ENCODE measurements at places on chromosomes 7 and 10.

- no peak for DNase-seq
These were observed 86.2 kb downstream of the CREM start for GRCh38 chr10:35212856-35213255.

DNA sequence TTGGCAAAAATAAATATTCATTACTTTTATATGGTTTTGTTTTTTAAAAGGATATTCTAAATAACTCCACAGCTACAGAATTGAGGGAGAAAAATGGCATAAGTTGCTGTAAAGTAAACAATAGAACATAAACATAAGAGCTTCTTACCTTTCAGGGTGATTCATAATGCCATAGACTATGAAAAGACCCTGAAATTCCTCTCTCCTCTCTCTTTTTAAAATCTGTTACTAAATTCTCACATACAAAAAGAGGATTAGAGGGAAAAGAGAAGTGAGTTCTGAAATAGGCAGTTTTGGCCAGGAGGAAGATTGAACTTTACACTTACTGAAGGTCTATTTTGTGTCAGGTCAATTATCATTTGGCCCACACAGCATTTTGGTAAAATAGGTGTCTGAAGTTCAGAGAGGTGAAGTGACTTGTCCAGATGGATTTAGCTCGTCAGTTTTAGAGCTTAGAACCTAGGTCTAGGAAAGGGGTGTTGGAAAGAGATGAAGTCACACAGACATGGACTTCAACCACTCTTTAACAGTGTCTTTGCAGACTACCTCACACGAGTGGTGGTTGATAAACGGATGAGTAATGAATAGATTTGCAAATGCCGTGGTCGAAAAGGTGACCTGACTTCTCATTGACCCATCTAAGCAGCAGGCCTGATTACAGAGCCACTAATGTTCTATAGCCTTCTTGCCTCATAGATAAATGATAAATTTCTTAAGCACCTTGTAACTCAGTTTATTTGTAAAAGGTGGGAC is 190.6 kb upstream of the CCDC6 start:
- DNase-seq: no peak

GRCh38 chr10:29857843-29858701 is 201.3 kb downstream of the JCAD start:
- no peak for DNase-seq

- no peak for DNase-seq
These were observed 899.3 kb downstream of the SORCS3 start for GRCh38 chr10:105540381-105540780.

DNA sequence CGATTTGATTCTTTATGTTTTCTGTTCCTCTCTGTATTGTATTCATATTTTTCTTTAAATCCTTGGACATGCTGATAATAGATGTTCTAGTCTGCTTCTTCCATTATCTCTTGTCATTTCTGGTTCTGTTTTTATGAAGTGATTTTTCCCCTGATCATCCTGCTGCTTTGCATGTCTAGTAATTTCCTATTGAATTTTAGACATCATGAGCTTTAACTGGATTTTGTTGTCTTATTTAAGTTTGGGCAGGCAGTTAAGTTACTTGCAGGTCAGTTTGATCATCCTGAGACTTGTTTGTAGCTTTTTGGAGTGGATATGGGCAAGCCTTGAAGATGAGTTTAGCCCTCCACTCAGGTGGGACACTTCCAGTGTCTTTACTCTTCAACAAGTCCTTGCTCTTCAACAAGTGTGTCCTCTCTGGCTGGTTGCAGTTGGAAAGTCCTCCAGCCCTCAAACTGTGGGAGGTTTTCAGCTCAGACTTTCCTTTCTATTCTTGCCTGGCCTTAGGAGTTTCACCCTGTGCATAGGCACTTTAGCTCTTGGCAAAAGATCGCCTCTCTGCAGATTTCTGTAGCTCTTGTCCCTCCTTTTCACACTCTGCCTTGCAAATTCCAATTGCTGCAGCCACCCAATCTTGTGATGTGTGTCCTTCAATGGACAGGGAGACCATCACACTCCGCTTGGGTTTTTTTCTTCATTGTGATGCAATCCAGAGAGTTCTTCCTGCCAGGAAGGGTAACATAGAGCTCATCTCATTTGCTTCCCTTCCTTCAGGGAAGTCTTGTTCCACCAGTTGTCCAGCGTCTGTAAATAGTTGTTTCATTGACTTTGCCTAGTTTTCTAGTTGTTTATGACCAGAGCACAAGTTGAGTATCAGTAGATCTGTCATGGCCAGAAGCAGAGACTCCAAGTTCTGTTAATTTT is 197.2 kb upstream of the SH2B2 start:
- no peak for DNase-seq

- DNase-seq: no peak
These were observed 16.2 kb downstream of the PLEKHA1 start for GRCh38 chr10:122390679-122391078.

- DNase-seq: no peak
These were observed 17.3 kb upstream of the ADARB2 start for GRCh38 chr10:1754506-1755153.

DNA sequence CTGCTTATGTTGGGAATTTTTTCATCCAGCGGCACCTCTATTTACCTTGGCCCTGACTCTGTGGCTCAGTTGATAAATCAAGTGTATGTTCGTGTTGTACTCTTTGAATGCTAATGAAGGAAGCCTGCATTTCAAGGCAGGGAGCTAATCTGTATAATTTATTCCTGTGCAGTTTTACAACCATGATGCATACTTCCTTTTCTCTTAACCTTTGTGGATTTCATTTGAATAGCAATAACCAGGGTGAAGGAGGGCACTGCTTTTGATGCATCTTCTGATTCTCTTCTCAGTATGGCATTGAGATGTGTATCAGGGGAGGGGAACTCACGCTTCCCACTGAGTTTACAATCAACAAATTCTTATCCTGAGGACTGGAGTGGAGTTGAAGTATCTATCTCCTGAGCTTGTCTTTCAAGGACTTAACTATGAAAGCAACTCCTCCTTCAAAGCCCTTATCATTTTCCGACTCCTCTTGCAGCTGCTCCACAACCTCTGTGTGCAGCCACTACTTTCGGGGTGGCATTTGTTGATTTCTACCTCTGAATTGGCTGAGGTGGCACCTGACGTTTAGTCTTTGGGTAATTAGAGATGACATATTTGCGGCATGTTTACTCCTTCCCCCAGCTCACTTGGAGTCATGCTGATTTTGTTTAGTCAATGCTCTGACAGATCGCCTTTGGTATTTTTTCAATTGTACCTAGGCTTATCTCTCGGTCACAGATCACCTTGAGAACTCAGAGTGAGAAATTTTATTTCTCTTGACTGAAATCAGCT is 275.2 kb downstream of the PHTF2 start:
- no peak for DNase-seq

DNA sequence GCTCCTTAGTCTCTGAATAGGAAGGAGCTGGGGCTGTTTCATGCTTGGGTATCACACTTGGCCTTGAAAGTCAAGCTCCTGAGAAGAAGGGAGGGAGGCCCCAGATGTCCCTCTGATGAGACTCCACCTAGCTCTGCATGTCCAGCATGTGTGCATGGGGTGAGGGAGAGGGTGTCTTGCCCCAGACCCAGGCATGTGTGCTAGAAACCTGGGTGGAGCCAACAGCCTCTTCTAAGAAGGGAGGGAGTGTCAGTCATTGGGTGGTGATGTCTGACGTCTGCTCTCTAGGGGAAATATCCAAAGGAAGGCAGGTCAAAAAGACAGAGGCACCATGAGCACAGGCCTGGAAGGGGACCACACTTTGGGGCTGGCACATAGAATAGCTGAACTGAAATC is 159.0 kb downstream of the CDH23 start:
- DNase-seq: no peak

DNA sequence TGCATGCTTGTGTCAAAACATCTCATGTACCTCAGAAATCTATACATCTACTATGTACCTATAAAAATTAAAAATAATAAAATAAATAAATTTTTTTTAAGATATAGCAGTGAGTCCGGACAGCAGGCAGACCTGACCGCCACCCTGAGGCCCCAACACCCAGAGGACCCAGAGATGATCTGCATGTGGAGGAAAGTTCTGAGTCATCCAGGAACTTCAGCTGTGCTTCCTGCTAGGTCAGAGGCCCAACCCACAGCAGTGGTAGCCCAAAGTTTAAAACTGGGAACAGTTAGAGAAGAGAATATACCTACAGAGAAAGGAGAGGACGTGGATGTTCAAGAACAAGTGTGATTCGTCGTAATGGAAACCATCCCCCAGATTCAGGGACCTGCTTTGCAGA is 683.7 kb upstream of the NRP1 start:
- DNase-seq: no peak

DNA sequence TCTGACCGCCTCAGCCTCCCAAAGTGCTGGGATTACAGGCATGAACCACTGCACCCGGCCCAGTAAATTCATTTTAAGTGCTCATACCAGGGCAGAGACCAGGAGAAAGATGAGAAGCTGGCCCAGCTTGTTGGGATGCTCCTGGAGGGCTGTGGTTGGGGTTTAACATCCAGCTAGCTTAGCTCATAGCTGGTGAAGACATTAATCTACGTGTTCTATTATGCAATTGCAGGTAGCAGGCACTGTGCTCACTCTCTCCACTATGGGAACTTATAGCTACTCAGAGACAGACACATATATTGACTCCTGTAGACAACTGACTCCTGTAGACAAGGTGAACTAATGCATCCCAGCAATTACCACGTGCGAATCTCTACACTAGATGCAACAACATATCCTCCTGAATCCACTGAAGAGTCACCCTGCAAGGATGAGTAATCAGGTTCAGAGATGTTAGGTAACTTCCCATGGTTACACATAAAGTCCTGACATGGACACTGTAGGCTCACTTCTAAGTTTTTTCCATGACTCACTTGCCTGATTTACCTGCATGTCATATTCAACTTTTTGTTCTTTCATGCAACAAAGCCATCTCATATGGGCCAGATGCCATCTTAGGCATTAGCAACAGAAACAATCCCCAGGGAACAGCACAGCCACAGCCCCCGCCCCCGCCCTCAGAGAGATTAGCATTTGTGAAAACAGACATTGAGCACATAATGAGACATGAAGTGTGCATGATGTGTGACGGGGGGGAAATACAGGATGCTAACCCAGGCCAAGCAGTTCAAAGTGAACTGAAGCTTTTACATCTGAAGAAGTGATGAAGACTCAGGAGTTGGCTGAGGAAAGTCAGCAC is 37.2 kb downstream of the ERLIN1 start:
- DNase-seq: peak; percentile 5

- DNase-seq: no peak
These were observed 39.3 kb downstream of the RABGEF1 start for GRCh38 chr7:66779669-66780409.

GRCh38 chr7:30027740-30028215 is 434 bp upstream of the PLEKHA8 start:
- no peak for DNase-seq

- DNase-seq: no peak
These were observed 993.1 kb downstream of the KCNMA1 start for GRCh38 chr10:76644476-76644875.

- DNase-seq: no peak
These were observed 213.9 kb downstream of the ELFN1 start for GRCh38 chr7:1883834-1884582.

DNA sequence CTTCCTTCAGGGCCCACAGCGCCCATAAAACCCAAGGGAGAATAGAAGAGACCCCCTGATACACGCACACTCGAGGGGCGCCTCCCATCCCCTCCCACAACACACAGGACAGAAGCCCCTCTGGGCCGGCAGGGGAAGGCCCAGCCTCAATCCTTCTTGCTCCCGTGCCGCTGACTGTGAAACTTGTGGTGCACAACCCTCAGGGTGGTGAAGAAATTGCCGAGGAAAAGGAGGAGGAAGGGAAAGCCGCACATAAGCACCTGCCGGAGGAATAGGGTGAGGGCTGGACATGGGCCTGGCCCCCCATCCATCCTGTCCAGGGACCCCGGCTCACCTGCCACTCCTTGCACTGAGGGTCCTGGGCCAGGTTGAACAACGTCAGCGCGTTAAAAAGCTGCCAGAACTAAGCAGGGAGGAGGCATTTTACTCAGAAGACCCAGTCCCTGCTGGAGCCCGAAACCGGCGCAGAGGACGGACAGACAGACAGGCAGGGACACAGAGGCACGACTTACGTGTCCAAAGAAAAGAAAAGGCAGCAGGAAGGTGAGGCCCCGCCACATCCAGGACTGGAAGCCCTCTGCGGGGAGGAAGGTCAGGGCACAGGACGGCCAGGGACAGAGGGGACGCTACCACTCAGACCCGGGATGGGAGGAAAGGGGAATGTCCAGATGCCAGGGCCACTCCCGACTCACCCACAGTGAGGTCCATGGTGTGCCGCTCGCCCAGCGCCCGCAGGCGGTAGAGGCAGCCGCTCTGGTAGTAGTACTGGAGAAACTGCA is 7.2 kb downstream of the TMEM120A start:
- DNase-seq: no peak

DNA sequence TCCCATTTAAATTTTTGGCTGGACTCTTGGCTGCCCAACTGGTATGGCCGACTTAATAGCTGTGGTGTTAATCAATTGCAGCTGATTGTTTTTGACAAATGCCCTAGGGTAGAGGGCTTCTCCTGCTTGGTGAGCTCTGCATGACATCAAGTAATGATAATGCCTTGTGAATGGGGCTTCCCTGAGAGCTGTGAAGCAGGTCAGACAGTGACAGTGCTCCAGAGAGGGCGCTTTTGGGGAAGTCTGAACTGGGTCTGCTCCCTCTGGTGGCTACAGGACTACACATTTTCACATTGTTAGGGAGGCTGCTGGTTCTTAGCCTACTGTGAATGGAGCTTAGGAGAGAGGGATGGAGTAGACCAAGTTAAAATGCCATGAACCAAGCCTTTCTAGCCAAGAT is 98.8 kb downstream of the SDK1 start:
- DNase-seq: no peak

- DNase-seq: no peak
These were observed 678 bp downstream of the SH2B2 start for GRCh38 chr7:102287111-102287980.

DNA sequence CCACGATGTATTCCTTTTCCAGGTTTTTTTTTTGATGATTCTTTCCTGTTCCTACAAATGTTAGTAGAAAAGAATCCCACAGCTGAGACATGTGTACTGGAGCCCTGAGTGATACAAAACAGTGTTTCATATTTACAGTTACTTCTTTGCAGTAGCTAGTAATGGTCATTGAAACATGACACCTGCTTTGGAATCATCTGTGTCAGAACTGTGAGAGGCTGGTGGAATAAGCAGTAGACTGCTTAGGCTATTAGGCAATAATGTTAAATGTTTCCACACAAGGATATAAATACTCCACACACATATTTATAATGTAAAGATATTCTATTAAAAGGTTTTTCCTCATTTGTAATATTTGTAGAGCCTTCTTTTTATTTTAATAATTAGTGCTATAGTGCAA is 394.0 kb downstream of the THSD7A start:
- no peak for DNase-seq

DNA sequence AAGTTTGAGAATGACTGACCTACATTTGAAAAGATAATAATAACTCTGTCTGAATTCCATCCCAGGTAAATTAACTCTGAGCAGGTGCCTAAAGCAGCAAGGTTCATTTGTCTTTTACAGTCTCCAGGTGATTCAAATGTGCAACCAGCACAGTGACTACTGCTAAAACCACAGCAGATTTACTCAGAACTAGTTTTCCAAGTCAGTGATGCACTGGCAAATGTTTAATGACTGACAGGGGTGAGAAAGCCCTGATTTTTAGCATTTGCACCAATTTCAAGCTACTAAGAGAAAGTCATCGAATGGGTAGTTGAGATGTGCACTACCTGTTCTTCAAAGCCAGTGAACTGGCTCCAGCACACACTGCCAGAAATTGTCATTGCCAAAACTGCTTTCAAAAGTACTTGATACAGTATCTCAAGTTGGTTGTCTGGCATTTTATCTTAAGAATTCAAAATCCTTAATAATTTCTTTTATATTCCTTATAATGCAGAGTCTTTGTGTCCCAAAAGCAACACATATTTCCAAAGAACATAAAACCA is 60.3 kb downstream of the ATOH7 start:
- DNase-seq: no peak

- DNase-seq: no peak
These were observed 10.1 kb downstream of the OTUD1 start for GRCh38 chr10:23448802-23449570.
